Hypothalamus (tissue), 51 donors: ENCODE measurements at places on chromosomes 4 and X.

DNA sequence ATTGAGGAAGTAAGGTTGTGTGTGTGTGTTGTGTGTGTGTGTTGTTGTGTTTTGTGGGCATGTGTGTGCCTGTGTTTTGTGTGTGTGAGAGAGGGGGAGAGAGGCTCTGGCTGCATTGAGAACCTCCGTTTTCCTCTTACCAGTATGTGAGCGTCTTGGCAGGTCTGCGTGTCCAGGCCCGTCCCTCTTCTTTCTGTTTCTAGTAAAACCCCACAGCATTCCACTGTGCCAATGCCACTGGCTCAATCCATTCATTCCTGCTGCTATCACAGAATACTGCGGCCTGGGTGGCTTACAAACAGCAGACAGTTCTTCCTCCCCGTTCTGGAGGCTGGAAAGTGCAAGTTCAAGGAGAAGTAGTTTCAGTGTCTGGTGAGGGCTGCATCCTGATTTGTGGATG lies 15.5 kb upstream of the HTRA3 start:
- DNase-seq = no peak

- no peak for DNase-seq
These were observed 41.8 kb upstream of the PDLIM5 start for GRCh38 chr4:94409962-94410361.

GRCh38 chr4:15809466-15809865 lies 31.3 kb downstream of the CD38 start:
- DNase-seq = no peak

- DNase-seq = no peak
These were observed 1.8 kb upstream of the CUL4B start for GRCh38 chrX:120562569-120562926.

GRCh38 chrX:78377186-78377585 lies 49.8 kb upstream of the CYSLTR1 start:
- no peak for DNase-seq

- no peak for DNase-seq
These were observed 104.6 kb downstream of the TMEM144 start for GRCh38 chr4:158314756-158315487.

DNA sequence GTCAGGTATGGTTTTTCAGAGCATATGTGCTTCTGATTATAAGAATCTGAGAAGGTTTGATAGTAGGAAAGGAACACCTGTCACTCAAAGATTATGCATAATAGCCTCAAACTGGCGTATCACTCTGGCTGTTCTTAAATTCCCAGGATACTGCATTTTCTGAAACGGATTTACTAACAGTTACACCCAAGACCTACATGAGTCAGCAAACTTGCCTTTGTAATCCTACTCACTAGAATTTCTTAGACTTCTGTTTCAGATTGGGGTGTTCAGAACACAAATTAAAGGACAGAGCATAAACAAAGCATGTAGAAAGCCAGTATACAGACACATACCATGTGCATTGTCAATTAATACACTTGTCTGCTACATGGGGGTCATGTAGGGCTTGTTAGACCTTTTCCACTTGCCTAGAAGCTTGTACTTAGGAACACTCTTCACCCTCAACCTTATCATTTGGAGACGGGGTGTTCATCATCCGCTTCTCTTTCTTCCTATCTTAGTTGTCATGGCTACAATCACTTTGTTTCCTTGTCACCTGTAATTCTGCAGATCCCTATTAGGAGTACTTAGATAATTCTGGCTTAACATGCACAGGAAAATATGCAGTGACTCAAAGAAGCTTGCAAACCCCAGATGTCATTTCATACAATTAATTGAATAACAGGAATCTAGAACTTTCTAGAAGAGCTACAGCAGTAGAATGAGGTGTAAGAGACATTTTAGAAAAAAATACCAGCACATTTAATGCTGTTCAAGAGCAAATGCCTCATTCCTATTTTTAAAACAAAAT lies 593.0 kb upstream of the TENM3 start:
- DNase-seq = no peak

- no peak for DNase-seq
These were observed 14.8 kb upstream of the CXCL5 start for GRCh38 chr4:74013264-74013663.

DNA sequence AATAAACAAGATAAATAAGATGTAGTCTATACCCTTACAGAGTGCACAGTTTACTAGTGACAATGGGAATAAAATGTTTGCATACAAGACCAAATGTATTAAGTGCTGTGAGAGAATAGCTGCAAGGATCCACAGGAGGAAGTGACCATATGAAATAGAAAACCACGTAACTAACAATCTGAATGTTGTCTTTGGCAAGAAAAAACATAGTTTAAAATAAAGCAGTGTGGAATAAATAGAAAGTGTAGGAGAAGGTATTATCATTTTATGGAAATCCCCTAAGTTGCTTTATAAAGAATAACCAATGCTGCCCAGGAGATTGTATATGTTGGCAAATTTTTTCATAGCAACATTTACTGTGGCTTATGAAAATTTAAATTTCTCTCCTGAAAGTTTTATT lies 116.1 kb downstream of the PCDH7 start:
- DNase-seq = no peak

DNA sequence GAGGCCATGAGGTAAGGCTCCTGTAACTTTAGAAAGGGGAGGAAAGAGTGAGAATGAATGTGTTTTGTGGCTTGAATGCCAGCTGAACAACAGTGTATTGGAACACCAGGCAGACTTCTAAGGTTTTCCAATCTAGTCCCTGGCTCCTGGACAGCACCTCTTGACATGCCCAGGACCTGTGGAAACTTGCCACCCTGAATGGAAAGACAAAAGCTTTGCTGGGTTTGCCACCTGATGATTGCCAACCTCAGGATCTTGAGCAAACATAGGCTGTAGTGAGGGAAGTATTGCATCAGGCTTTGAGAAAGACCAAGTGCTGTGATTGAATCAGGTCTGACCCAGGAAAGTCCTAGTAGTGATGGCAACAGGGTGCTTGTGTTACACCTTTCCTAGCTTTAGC lies 1393.1 kb upstream of the DIAPH2 start:
- DNase-seq = no peak

DNA sequence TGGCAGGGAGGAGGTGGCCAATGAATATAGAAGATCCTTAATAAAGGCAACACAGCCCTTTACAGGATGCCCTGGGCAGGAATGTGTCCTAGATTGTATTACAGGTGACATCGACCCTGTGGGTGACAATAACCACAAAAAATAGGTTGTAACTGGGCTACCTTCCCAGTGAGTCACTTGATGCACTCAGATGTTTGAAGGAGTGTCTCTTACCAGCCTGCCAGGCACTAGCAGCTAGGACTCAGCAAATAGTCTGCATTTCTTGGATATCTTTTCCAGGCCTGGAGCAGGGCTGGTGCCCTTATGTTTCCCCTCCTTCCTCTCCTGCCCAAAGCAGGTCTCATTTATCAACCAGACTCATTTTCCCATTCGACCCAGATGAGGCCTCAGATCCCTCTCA lies 50.9 kb upstream of the TMEM164 start:
- no peak for DNase-seq

DNA sequence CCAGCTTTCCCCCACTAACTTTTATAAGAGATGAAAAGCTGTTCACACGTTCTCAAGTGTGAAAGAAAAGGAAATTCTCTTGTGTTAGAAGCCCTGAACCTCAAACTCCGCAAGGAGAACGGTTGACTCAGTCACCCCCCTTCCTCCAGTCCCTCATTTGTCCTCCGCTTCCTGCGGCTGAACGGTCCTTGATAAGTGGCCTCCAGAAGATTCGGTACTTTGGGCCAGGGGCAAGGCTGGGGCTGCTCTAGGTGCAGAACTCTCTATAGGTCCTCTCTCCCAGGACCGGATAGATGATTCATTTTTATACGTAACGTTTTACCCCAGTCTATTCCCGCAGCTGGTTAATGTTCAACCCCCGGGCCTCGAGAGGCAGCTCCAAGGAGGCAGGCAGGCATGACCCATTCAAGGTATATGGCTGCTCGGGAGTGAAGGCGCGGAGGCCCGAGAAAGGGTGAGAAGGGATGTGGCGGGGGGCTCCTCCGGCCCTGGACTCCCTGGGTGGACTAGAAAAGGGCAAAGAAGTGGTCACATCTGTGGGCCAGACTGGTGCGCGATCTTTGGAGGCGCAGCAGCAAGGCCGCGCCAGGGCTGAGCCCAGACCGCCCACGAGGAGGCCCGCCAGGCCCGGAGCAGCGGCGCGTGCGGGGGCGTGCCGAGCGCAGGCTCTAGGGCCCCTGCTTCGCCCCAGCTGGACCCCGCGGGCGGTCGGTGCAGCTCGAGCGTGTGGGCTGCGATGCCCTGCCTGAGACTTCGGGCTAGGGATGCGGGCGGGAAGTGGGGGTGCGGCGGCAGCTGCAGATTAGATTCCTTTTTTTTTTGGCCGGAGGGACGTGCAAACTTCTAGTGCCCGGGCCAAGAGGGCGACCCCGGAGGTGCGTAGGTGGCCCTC lies 11.7 kb downstream of the PITX2 start:
- DNase-seq = no peak

DNA sequence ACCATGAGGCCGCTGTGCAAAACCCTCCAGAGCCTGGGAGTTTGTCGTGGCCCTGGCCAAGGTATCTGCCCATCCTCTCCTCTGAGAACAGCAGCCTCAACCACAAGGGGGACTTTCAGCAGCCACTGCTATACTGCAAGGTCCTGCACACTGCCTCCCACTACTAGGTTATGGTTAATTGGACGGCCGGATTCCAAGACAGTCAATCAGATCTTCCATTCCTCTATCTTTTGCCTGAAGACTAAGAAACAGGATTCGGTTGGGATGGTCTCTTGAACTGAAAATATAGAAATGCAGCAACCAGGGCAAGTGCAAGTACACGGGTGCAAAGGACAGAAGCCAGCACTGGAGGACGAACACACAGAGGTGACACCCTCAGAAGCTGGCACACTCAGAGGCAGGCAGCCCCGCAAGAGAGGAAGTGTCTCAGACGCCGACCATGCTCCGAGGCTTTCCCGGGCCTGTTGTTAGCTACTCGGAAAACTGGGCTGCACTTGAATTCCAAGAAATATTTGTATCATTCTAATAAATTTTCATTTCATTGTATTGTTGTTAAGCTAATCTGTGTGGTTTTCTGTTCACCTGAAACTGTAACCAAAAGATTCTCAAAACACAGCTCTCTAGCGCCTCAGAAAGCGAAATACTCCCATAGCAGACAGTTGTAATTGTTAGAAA lies 63.3 kb downstream of the AFAP1 start:
- no peak for DNase-seq

DNA sequence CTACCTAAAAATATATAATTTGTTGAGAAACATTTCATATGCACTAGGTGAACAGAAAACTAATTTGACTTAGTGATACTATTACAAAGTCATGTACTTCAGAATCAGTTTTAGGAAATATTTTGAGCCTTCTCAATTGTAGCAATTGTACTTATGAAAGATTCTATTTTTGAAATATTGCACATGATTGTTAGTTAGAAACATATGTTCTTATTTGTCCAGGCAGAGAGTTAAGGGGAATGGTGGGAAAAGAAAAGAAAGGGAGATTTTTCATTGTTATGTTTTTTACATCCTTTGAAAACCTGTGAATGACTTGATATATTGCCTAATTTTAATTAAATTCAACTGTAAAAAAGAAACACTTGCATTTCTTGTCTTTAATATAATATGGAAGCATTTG lies 66.0 kb downstream of the GLRB start:
- no peak for DNase-seq

GRCh38 chr4:11805842-11806241 lies 377.1 kb upstream of the HS3ST1 start:
- no peak for DNase-seq

DNA sequence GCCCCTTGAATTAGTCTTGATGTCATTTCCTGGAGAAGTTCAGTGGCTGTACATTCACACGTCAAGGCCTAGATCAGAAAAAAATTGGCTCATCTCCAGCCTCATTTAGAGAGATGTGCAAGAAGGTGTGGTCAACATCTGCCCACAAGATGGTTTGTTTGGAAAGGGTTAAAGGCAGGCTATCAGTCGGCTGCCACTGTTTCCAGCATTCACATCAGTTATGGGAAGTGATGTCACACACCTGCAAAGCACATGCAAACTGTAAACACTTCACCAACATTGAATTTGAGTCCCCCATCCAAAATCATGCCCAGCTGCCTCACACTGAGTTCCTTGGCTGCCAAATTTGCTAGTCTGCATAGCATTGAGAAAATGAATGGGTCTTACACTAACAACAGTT lies 498.3 kb upstream of the INTU start:
- no peak for DNase-seq

DNA sequence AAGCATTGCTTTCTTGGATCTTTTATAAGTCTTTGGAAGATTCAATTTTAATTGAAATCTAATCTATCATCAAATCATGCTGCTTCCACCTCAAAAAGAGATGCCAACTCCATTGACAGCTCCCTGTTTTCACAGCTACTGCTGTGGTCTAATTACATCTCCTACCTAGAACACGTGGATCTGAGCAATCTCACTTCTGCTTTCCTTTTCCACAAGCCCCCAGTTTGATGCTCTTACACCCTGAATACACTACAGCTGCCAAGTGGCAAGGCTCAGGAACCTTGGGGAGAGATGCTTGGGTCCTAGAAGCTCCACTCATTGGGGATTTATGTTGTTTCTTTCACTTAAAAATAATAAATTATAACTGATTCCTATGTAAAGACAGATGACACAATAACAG lies 172.0 kb downstream of the CFAP299 start:
- no peak for DNase-seq

- no peak for DNase-seq
These were observed 150.1 kb upstream of the NEIL3 start for GRCh38 chr4:177159600-177159999.

GRCh38 chr4:3720466-3720865 lies 45.7 kb upstream of the ADRA2C start:
- no peak for DNase-seq

- DNase-seq = no peak
These were observed 2.0 kb downstream of the YTHDC1 start for GRCh38 chr4:68347845-68348244.

DNA sequence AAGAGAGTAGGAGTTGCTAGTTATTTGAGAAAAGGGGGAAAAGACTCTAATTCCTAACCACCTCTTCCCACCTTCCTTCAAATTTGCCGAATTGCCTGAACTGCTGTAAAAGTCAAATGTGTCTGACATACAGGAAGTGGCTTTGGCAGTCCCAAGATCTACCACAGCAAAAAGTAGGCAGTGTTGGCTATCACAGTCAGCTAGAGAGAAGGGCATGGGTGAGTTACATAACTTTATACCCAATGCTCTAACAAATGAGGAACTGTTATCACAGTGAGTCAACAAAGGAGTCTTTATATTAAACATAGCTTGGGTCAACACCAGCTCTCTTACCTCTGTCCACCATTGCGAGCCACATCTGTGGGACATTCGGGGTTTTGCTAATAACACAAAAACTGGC lies 2.4 kb upstream of the MBNL3 start:
- no peak for DNase-seq

GRCh38 chrX:34901761-34902160 lies 40.8 kb upstream of the FAM47B start:
- DNase-seq = no peak

GRCh38 chr4:76753814-76754213 lies 144.1 kb downstream of the SOWAHB start:
- no peak for DNase-seq
